HFF-Myc (cell line): ENCODE measurements at places on chromosomes 1 and 21.

DNA sequence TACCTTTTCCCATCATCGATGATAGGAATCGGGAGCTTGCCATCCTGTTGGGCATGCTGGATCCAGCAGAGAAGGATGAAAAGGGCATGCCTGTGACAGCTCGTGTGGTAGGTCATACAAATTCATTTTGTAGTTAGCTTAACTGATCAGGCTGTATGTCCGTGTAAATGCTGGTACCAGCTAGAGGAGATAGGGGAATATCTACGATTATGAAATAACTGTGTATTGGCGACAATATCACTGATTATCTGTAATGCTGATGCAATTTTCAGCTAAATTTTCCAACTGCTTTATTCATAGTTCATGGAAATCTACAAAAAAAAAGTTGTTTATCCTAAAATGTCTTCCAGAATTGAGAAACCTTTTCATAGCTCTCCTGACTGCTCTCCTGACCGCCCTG, 8.3 kb downstream of the PRDX6 start:
- DNase-seq: no peak

- DNase-seq: no peak
Observed at GRCh38 chr1:47182676-47183235, 7.1 kb downstream of the PDZK1IP1 start.

- no peak for DNase-seq
Observed at GRCh38 chr1:19597496-19598309, 46.4 kb upstream of the NBL1 start.

DNA sequence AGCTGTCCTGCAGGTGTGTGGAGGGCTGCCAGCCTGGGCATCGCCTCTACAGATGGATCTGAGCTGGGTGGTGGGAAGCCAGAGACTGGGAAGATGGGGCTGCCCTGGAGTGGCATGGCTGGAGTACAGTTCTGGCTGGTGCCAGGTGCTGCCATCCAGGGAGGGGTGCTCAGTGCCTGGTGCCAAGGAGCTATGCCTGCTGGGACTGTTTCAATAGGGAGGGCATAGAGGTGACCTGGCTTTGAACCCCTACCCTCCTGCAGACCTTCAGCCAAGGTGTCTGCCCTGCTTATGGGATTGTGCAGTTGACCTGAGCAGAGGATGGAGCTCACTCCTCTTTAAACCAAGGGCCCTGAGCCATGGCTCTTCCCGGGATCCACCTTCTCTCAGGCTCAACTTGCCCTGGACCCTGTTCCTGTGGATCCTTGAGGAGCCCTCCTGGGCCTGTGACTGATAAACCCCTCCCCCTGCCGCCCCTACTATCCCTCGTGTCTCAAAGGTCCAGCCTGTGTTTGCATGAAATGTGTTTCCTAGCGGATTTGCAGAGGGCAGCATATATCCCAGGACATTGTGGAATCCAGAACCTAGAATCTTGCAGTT, 48.7 kb downstream of the PTPRU start:
- no peak for DNase-seq

DNA sequence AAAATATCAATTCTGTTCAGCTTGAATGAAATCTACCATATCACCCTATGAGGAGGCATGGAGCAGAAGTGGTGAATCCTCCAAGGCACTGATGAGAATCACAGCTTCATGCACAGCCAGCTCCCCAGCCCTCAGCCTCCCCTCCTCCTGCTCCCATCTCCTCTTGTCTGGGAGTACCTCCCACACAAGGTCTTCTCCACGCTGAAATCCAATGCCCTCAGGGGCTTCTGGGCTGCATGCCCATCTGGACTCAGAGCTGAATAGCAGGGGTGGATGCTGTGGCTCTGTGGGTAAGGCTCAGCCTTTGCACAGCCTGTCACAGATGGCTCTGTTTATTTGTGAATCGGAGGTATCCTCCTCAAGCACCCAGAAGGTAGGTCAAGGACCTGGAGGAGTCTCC, 48.6 kb downstream of the KCNC4 start:
- DNase-seq: no peak

DNA sequence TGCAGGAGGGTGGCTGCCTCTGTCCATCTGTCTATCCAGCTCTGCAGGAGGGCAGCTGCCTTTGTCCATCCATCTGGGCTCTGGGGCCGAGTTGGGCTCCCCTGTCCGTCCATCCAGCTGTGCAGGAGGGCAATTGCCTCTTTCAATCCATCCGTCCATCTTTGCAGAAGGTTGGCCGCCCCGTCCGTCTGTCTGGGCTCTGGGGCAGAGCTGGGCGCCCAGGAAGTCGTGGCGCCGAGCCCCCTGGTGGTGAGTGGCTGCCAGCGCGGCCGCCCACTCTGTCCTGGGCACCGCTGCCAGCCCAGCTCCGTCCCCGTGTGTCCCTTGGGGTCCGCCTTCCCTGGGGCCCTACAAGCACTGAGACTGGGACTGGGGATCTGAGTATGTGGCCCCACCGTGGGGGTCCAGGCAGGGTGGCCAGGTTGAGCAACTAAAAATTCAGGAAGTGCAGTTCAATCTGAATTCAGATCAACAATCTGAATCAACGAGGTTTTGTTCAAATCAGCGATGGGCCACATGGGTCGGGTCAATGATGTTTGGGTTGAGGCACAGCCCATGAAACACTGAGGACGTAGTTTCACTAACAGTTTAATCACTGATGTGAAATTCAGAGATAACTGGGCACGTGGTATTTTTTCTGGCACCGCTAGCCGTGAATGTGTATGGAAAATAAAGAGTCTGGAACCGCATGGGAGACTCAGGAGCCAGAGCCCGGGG, 99.1 kb upstream of the ACTRT2 start:
- no peak for DNase-seq

DNA sequence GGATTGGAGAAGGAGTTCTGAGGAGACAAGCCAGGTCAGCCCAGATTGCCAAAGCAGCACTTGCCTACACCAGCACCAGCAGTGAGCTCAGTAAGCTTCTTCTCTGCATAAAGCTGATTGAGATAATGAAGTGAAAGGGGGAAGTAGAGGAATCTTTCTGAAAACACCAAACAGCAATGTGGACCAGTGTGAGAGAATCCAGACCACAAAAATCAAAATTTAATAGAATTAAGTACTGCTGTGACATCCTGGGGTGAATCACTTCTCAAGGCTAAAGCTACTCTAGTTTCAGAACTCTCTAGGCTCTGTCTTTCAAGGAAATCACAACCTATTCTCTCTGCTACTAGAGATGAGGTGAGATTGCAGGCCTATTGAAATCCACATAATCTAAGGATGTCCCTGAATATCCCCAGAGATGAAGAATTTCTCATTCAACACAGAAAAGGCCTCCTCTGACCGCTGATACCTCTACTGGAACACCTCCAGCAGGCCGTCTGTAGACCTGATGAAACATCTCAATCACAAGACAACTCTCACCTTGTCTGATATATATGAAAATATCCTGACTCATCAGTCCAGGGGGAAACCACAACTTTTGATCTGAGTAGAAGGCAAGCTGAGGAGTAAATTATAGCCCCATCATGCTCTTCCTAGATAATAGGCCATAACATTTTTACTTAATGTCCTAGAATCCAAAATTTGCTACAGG, at the start of gene FCRL4:
FCRL4 (minus strand) TSS at position 127 of the 709 bp plus-strand sequence. CDS start 141 bp downstream, outside the sequence.
- no peak for DNase-seq
